ENCODE measurements at places on chromosomes 5 and 9.

GRCh38 chr5:118906947-118907346 is 81.4 kb downstream of the DTWD2 start:
- DNase-seq, result no peak

DNA sequence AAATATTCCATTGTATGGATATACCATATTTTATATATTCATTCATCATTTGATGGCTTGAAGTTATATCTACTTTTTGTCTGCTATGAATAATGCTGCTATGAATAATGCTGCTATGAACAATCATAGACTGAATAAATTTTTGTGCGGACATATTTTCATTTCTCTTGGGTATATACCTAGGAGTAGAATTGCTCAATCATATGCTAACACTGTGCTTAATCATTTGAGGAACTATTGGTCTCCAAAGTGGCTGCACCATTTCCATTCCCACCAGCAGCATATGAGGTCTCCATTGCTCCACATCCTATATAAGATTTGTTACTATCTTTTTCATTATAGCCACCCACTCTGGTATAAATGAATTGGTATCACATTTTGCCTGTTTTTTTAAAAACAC is 18.3 kb upstream of the TEK start:
- no peak for DNase-seq

DNA sequence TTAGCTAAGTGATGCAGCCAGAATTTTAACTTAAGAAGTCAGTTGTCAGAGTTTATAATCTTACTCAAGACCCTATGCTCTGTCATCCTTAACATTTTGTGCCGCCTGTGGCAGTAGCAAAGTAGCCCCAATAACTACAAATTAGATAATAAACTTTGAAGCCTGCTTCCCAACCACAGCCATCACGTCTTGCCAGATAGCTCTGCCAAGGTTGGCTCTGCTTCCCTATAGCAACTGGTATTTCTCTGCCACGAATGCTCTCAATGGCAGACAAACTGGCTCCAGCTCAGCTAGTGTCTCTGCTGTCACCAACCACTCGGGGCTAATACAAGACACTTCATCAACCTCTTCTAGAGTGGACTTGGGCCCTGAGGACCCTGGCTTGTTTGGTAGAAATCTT is 576.1 kb downstream of the CDH12 start:
- DNase-seq, result no peak

GRCh38 chr9:104784098-104784497 is 20.2 kb downstream of the NIPSNAP3B start:
- DNase-seq, result no peak

DNA sequence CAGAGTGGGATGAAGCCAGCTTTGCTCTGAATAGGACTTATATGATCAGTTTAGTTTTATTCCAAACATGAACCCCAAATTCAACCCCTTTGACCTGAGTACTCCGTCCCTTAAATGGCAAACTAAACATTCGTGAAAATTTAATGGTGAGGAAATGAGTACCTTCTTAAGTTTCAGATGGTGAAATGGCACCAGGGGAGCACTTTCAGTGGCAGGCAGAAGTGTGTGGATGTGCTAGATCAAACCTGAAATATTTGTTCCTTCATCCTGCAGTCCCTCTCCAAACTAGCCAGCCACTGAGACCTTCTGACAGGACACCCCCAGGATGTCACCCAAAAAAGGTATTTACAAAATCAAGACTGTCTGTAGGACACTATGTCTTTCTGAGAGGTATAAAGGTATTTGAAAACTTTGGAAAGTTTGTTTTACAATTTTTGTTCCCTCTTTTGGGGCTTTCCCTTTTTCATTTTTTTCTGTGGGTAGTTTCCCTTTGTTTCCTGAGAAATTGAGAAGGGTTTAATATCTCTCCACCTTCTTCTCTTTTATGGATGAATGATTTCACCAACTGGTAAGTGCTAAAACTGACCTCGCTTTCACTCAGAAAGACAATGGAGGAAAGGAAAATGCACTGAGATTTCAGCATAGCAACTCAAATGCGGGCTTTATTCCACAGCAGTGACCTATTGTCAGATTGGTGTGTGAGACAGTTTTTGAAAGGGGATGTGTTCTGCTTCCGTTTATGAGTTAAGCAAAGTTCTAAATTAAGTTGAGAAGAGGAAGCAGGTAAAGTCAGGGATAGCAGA is 127.1 kb downstream of the TMC1 start:
- DNase-seq, result no peak

GRCh38 chr5:124317451-124317850 is 429.0 kb downstream of the ZNF608 start:
- DNase-seq, result no peak

- DNase-seq, result no peak
Measured at GRCh38 chr9:127163409-127163808, 41.0 kb upstream of the ANGPTL2 start.

DNA sequence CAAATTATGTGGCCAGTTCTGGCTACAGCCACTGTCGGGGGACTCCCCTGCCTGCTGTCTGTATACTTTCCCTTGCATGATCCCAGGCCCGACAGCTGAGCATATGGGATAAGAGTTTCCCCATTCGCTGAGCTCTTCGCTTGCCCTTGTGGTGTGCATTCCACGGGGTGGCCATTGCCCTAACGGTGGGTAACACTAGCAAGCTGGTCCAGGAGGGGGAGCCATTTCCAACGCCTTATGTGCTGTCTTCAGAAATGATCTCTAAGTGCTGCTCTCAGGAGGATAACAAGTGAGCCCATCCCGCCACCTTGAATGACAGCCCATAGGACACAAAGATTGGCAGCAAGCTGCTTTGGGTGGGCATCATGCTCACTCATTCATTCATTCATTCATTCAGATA is 190.9 kb downstream of the FSTL4 start:
- no peak for DNase-seq

- no peak for DNase-seq
Measured at GRCh38 chr5:14506140-14506538, 75.5 kb upstream of the OTULINL start.

GRCh38 chr5:66888613-66889012 is 292.4 kb downstream of the MAST4 start:
- no peak for DNase-seq

GRCh38 chr9:92404042-92404836 is at the start of gene OGN:
OGN (minus strand) TSS chr9:92404578; CDS start chr9:92403407, 1,171 bp downstream.
- DNase-seq, result no peak

GRCh38 chr5:170753311-170753710 is 30.2 kb upstream of the GABRP start:
- no peak for DNase-seq
